ENCODE measurements at places on chromosomes 4 and X.

GRCh38 chr4:79682161-79682560 is 274.1 kb upstream of the GK2 start:
- no peak for DNase-seq

GRCh38 chr4:185344743-185345538 is 50.8 kb downstream of the LRP2BP start:
- no peak for DNase-seq

DNA sequence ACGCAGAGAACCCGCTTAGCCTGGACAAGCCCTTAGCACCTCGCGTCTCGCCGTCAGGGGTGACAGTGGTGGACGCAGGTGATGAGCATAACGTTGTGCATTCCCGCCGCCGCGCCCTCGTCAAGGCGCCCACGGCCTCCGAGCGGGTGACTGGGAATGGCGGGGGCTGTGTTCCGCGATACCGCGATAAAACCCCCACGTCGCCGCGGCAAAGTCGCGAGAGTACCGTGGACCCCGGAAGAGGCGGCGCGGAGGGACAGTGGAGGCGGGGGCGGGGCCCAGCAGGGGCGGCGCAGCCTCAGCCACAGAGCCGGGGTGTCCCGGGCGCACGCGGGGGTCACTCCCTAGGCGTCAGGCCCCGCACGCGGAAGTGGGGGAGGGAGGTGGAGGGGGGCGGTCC is 53.8 kb downstream of the ZFYVE28 start:
- DNase-seq = no peak

DNA sequence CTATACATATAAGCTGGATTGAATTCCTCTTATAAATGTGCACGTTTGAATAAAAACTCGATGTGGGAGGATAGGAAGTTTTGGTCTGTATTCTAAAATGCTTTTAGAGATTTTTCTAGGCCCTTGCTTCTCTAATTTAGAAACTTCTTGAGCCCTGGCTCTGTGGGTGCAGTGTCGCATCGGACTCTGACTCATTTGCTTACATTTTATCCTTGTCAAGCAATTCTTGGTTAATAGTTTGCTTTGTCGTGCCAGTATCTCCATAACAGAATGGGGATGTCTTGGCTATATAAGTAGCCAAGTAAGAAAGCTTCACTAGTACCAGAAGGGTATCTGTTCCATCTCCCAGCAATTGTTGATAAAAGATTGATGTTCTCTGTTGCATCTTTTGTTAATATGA is 10.7 kb downstream of the SGMS2 start:
- DNase-seq = no peak

GRCh38 chrX:10750581-10750980 is 130.2 kb upstream of the MID1 start:
- no peak for DNase-seq

GRCh38 chrX:131816551-131817136 is 206.5 kb upstream of the STK26 start:
- no peak for DNase-seq

DNA sequence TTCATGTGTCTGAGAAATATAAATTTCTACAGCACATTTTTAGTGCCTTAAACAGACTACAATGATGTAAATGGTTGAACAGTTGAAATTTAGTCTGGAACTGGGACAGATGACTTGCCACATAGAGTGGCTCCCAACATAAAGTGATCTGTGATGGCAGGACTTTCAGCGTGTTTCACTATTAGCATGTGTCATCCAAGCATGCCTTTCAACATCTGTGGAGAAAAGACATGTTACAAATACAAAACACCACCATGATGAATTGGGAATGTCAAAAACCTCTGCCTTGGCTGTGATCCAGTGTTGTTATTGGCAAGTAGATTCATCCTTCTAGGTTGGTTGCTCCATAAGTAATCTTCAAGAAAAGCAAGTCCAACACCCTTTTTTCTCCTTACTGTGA is 348.7 kb downstream of the MAPK10 start:
- DNase-seq = no peak

DNA sequence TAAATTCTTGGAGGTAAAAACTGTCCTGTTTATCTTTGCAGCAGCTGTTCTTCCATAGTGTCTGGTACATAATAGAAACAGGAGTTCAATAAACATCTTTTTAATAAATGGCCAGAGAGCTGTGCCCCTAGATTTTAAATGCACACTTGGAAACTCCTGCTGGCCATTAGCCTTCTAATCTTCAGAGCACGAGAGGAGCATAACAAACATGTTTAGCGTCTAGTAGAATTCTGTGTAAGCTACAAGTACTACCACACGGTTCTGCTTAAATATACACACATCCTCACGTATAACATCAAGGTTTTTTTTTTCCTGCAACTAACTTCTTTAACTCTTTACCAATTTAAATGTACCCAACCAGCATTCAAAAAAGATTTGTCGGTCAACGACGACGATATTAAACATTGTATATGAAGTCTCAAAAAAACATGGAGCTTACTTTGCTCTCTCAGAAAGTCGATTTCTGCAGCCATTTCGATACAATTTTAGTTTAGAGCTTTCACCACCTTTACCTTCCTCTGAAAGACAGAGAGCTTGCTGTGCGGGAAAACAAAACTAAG is 628 bp downstream of the SCLT1 start:
- no peak for DNase-seq

DNA sequence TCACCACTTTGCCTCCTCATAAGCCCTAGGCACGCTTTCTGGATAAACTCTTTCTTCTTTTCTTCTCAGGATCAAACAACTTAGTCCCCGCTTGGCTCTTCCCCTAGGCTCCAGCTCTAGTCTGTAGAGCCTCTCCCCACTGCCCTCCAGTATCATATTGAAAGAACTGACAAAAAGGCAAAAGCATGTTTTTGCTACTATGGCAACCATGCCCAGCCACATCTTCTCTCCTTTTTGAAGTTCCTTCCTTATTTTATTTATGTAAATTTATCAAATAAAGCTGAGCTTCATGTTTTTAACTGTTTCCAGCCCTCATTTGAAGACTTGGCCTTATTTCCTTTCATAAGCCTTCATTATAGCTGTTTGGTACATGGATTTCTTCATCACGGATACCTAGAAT is 86.0 kb upstream of the LIMCH1 start:
- DNase-seq = no peak

DNA sequence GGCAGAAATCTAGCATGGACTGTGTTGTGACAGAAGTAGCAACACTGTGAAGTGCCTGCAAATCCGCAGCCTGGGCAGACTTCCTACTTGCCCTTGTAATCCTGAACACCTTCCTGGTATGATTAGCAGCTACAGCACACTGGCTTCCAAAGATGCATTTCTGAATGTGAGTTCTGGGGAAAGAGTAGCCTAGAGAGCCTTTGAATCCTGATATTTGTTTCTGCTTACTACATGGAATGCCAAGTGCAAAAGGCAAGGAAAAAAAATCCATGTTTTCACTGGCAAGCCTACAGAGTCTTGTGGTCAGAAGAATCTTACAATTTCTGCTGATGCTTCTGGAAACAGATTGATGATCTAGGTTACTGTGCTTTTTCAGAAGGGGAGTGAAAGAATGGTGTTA is 223.7 kb downstream of the COL25A1 start:
- DNase-seq = no peak

DNA sequence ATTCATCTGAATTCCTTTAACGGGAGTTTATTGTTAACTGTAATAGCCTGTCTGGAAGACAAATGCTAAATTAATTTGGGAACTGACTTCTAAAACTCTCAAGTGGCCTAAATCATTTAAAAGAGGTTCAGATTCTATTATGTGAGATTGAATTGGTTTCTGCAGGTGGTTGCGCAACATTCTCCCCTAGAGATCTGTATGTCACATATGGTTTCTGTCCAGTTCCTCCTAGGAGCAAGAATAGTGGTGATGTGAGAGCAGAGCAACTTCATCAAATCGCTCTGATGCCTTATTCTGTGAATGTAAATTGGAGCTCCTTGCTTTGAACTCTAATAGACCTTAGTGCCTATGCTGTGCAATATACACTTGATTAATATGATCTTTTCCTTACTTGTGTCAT is 144.6 kb upstream of the GPR101 start:
- DNase-seq = no peak

DNA sequence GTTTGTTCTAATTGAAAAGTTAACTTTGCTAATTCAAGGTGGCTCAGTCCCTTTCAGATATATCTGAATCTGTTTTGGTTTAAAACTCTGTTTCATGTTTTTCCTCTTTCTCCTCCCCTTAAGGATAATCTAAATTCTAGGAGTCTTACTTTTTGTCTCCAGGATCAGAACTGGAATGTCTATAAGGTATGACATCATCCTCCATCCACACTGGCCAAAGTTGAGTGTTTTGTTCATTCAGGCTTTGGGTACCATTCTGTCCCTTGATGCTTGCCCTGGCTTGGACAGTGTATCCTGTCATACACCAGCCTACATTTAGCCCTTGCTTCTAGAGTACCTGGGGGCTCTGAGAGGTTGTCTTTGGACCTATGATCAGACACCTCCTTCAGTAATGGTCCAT is 56.8 kb upstream of the ANTXR2 start:
- no peak for DNase-seq

DNA sequence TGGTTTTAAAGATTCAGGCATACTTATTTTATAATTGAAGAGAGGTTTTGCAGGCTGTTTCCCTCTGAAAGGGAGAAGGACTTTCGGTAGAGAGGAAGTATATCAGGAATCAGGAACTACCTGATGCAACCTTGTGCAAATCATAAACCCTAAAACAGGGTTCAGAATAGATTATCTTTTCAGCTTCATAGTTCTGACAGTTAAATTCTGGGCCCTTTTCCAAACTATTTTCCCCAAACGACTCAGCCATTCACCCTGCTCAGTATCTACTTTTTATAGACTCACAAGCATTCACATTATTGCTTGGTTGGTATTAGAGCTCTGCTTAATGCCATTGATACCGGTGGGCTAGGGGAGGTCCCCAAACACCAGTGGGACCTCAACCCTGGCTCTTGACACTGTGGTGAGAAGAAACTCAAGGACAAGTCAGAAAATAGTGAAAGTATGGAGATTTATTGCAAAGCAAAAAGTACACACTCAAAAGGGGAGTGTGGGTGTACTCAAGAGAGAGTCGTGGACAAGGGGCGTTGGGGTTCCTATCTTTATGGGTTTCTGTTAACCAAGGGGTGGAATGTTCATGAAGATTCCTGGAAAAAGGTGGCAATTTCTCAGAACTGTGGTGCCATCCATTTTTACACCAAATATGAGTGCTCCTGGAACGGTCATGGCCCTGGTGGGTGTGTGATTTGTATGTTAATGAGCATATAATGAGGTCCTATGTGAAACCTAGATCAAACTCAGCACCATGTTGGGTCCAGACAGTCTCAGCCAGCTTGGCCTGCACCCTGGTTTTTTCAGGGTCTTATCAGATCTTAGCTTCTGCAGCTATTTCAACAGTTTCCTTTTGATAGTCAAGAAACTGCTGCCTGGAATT is 238.3 kb downstream of the DCLK2 start:
- DNase-seq = no peak

- DNase-seq = no peak
Observed at GRCh38 chr4:23232987-23233386, 540.2 kb downstream of the GBA3 start.

DNA sequence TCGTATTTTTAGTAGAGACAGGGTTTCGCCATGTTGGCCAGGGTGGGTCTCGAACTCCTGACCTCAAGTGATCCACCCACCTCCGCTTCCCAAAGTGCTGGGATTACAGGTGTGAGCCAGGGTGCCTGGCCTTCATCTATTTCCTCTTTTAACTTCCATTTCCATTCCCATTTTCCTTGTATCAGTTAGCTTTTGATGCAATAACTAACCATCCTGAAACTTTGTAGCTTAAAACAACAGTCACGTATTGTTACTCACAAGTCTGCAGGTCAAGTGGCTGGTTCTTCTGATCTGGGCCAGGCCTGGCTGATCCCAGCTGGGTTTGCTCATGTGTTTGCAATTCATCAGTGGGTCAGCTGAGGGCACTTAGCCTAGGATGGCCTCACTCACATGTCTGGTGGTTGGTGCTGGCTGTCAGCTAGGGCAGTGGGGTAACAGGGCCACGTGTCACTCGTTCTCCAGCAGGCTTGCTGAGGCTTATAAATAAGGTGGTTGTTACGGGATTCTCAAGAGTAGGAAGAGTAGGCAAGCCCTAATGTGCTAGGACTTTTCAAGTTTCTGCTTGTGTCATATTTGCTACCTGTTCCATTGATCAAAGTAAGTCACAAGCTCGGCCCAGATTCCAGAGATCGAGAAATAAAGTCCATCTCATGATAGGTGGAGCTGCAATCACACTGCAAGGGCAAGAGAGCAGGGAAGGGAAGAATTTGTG is 88.2 kb downstream of the SOWAHB start:
- no peak for DNase-seq

DNA sequence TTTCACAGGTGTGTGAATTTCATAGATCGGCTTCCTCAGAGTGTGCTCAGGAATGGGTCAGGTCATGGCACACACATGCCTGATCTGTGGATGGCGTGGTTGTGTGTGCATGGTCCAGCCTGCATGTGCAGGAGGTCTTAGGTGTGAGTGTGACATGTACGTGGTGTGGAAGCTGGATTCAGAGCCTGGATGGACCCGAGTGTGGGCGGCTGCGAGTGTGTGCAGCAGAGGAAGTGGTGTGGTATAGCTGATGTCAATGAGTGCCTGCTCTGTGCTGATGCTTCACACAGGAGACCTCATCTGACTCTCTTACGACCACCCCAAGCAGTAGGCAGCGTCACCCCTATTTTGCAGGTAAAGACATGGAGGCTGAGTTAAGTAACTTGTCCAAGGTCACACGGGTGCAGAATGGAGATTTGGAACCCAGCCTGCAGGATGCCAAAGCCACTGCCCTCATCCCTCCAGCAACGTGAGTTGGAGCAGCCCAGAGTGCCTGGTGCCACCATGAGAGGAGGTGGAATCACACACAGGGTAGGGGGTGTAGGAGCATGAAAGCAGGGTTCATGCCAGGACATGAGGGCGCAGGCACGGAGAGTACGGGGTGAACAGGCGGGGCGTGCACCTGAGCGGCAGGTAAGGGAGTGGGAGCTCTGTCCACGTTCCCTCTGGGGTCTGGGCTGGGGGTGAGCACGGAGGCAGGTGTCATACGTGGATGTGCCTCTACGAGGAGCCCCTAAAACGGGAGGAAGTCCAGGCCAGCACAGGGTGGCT is 24.2 kb upstream of the C4orf50 start:
- DNase-seq = no peak

- DNase-seq = no peak
Observed at GRCh38 chr4:94877973-94878372, 120.2 kb downstream of the BMPR1B start.

DNA sequence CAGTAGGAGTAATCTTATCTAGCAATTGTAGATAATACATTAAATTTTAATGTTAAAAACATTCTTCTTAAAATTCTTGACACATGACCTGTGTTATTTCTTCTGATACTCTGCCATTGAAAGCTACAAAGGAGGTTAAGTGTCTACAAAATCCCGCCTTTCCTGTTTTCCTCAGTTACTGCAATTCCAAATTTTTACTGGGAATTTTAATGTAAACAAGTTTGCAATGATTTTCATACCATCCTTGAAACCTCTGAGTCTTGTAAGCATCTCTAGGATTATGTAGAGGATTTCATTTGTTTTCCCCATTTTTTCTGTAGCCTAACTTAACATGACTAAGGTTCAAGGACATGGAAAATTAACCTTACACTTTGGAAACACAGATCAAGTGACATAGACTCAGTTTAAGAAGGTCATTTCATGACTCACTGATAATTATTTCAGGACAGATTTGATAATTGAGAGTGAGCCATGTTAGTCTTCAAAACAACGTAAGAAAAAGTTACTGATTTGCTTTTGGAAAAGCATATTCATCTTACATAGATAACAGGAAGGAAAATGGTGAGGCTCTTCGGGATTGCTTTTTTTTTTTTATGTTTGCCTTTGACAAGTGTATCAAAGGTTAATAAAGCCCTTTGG is 39.6 kb upstream of the PDLIM5 start:
- DNase-seq = no peak

GRCh38 chrX:53621418-53621986 is 65.0 kb downstream of the HUWE1 start:
- DNase-seq = no peak
